Activated effector memory CD4-positive, alpha-beta T cell treated with anti-CD3 and anti-CD28 coated beads, Interleukin-2, amount 50 U/mL, for 16 hours (primary cell): ENCODE measurements at places on chromosomes 4 and X.

DNA sequence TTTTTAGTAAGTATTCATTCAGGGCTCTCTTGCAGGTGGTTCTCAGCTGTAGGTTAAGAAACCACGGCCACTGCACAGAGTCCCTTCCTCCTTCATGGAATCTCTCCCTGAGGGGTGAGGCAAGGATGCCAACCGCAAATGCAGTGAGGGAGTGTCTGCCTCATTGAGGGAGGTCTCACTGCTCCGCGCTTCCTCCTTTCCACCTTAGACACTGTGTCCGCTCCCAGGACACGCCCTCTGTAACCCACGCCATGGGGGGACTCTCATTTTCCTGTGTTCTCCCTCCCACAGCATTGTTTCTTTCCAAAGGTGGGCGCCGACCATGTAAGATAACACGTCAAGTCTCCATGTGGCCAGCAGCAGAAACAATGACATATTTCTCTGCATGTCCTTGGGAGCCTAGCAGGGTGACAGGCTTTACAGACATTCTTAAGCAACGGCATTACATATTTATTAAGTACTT, 63.2 kb downstream of the SEPSECS start:
- DNase-seq: no peak

DNA sequence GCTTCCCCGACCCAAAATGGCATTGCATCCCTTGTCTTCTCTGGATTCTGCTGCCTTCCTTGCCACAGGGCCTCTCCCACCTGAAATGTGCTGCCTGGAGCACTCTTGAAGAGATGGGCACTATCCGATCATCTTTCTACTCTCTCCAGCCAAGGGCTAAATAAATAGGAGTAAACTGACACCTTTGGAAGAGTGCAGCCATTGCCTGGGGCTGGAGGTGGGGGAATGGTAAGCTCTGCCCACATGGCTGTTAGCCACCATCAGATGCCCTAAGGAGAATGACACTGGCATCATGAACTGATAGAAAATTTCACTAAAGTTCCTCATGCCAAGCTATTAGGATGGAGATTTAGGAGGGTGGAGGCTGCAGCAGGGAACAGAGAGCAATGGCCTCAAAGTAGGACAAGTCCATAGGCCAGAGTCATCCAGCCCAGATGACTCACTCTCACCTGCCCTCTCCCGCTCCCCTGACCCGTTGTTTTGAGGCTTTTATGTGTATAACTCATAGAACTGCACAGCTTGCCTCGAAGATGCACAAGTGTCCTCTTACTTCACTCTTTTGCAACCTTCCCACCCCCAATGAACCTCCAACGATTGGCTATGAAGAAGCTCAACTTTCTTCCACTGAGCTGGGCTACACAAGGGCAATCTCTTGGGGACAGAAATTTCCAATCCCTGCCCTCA, 822 bp upstream of the PFKFB1 start:
- DNase-seq: no peak

- DNase-seq: no peak
These were observed 49.2 kb downstream of the PRPS1 start for GRCh38 chrX:107677501-107677901.

DNA sequence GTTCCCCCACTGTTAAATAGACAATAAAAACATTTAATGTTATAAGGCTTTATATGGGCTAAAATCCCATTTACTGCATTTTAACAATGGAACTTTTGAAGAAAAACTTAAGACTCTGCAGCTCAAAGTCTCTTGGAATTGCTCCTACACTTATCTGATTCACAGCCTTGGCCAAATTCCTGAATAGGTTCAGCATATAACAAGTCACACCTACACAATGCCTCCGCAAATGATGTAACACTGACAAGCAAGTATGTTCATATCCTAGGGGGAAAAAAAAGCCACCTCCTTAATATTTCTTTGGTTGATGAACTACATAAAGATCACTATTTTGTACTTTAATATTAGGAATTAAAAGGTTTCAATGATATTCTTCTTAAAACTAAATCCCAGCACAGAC, 34.5 kb downstream of the RPS6KA6 start:
- no peak for DNase-seq

DNA sequence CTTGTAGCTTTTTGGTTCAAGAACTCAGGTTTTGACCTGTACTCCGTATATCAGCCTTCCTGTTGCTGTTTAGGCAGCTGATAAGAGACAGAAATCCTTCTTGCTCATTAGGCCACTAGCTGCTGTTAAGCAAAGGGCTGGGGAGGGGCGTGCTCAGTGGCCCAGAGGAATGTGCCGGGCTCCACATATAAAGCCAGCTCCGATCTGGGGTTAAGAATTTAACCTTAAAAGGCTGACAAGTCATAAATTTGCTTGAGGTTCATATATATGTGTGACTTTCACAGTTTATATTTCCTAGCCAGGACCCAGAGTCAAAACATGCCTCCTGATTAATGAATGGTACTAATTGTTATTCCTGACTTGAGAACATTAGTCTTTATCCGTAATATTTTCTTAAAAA, 15.3 kb downstream of the GPC3 start:
- DNase-seq: no peak

GRCh38 chr4:158644356-158644755, 27.3 kb downstream of the C4orf46 start:
- no peak for DNase-seq

DNA sequence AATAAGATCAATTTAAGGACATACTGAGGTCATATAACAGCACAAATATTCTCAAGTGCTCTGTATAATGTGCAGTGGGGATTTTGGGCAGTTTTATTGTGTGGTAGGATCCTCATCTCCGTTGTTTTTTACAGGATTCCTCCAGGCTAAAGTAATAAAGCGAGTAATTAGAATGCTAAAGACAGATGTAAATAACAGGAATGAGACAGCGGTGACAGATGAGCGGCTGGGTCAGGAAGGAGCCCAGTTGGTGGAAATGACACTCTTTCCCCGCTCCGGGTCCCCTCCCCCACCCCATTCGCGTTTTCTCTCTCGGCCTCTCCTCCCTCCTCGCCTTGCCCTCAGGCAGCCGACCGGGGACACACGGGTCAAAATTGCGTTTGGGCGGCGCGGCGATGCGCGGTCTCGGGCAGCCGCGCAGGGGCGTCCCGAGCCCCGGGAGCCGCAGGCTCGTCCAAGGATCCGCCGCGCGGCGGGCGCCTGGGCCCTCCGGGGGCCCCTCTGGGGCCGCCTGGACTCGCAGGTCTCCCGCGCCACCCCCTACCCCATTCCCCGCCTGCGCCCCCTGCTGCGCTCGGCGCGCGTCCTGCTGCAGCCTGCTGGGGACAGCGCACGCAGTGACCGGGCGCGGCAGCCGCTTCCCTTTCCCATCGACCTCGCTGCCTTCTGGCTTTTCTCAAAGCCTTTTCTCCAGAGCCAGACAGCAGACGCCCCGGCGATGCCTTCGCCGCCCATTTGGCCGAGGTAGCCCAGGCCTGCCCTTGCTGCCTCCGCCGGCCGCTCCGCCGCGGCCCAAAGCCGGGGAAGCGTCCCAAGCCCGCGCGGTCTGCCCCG, 16.2 kb downstream of the POU4F2 start:
- DNase-seq: no peak

DNA sequence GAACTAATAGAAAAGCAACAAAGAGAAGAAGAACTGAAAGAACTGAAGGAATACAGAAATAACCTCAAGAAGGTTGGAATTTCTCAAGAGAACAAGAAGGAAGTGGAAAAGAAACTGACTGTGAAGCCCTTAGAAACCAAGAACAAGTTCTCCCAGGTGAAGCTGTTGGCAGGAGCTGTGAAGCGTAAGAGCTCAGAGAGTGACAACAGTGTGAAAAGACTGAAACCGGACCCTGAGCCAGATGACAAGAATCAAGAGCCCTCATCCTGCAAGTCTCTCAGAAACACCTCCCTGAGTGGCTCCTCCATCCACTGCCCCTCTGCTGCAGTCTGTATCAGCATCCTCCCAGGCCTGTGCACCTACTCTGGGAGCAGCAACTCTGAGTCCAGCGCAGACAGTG, 8.4 kb upstream of the FHDC1 start:
- DNase-seq: no peak

- DNase-seq: no peak
These were observed 18.8 kb downstream of the ATP1B4 start for GRCh38 chrX:120380699-120381098.

- DNase-seq: peak; percentile 64
These were observed 738.3 kb upstream of the FRG1 start for GRCh38 chr4:189202182-189202868.

DNA sequence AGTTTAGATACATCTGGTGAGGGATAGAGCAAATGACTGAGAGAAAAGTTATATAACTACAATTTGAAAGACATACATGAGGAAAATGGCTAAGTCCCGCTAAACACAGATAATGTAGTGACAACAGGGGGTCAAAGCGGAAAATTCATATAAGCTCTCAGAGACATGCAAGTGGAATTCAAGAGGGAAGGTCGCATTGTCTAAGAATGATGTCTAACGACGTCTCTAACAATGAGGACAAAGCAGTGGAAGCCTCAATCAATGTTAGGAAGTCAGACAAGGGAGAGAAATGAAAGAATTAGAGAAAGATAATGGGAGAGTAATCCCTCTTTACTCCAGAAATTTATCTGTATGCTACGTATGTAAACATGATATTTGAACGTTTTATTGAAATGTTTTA, 113.4 kb downstream of the ANTXR2 start:
- no peak for DNase-seq

- no peak for DNase-seq
These were observed 251.7 kb upstream of the ANKRD50 start for GRCh38 chr4:124964251-124964650.

- no peak for DNase-seq
These were observed 3.1 kb upstream of the ZFX start for GRCh38 chrX:24146283-24146949.

- DNase-seq: no peak
These were observed at the start of gene IL1RAPL1 for GRCh38 chrX:28586981-28587551. TSS of gene IL1RAPL1 (plus strand) at chrX:28587446.

- no peak for DNase-seq
These were observed 97.3 kb upstream of the SRD5A3 start for GRCh38 chr4:55248756-55249155.

DNA sequence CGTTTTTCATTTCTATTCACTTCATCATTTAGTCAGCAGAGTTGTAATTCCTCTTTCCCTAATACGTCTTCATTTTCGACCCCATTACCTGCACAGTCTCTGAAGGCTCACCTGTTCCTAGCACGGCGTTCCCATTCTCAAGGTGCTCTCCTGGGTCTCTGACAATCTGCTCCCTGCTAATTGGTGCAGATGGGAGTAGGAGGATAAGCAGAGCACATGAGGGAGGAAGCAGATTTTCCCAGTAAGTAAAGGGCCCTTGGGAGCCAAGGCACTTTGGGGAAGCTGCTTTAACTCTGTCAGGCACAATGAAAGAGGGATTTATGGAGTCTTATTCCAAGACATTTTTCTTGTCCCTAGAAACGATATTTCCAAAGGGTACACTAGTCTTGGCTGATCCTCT, 466.4 kb downstream of the STIM2 start:
- no peak for DNase-seq

- no peak for DNase-seq
These were observed 25.0 kb downstream of the CTPS2 start for GRCh38 chrX:16687514-16687913.

- no peak for DNase-seq
These were observed 527.0 kb downstream of the RAB28 start for GRCh38 chr4:12957108-12957507.

DNA sequence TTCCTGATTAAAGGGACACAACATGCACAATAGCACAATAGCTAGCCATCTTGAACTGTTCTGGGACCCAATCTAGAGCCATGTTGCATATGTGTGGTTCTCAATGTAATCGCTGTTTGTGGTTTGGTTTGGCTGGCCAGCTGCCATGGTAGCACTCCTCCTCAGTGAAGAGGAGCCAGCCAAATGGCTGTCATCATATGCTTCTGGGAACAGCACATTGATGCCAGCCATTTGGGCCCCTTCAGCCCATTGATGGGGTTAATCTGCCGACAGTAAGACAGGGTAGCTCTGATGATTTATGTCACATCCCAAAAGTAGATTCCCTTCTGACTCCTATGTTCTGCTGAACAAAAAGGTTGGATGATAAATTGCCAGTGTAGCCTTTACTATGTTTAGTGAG, 48.5 kb downstream of the AWAT2 start:
- no peak for DNase-seq

GRCh38 chr4:167359711-167360110, 125.4 kb upstream of the SPOCK3 start:
- no peak for DNase-seq

DNA sequence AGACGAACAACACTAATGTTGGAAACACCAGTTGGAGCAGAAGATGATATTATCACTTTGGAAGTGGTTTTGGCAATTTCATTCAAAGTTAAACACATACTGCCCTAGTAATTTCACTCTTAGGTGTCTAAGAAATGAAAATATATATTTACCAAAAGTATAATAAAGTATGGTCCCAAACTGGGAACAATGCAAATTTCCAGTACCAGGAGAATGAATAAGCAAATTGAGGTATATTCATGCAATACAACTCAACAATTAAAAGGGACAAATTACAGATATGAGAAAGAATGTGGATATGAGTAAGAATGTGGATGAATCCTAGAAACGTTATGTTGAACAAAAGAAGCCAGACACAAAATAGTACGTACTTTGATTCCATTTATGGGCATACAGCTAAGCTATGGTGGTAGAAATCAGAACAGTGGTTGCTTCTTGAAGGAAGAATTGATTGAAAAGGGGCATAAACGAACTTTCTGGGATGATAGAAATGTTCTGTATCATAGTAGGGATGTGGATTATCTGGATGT, 10.0 kb downstream of the ELMOD2 start:
- no peak for DNase-seq

- no peak for DNase-seq
These were observed 42.5 kb downstream of the TMEM164 start for GRCh38 chrX:110045421-110045820.

- no peak for DNase-seq
These were observed 58.0 kb upstream of the SHOX start for GRCh38 chrX:572538-573124.

DNA sequence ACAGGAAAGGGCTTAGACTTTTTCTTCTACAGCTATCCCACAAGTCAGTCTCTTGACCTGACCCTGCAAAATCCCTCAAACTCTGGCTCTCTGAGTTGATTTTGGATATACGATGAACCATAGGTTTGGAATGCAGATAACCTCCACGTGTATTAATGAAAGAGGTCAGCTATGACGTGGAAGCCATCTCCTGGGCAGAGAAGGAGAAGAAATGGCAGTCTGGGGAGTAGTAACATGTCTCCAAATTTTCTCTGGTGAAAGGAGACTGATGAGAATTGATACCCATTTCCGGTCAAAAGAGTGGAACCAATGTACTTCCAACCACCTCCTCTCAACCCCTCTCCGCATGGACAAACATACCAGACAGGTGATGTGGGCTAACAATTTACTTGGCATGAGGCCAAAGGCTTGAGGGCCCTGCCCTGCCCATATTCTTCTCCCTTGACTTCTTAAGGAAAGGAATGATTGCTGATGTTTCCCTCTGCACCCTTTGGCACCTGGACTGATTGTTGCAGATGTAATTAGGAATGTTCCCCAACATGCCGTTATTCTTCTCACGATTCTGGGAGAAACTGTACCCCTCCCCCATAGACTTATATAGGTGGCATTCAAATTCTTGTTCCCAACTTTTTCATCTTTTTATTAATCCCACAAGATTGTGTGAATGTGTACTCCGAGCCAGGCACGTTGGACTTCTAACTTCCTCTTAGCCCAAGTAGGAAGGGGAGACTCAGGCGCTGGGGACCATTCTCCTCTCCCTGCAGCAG, 580 bp upstream of the PLS3 start:
- DNase-seq: no peak

- DNase-seq: no peak
These were observed 68.2 kb downstream of the USP9X start for GRCh38 chrX:41153448-41153847.
